Ovary (tissue), 10 donors: ENCODE measurements at places on chromosomes 6 and 20. TPM values are rescaled to one million over a fixed set of nuclear protein-coding genes. Genes with fewer than 3 reads are reported as not detected.

Gene SLC22A2
- polyA plus RNA-seq: 0.20 TPM

- DNase-seq: peak; percentile 18
Observed at GRCh38 chr20:8647961-8648441, 420.9 kb upstream of the PLCB4 start.

Gene RAB32
- polyA plus RNA-seq: 27.7 TPM

DNA sequence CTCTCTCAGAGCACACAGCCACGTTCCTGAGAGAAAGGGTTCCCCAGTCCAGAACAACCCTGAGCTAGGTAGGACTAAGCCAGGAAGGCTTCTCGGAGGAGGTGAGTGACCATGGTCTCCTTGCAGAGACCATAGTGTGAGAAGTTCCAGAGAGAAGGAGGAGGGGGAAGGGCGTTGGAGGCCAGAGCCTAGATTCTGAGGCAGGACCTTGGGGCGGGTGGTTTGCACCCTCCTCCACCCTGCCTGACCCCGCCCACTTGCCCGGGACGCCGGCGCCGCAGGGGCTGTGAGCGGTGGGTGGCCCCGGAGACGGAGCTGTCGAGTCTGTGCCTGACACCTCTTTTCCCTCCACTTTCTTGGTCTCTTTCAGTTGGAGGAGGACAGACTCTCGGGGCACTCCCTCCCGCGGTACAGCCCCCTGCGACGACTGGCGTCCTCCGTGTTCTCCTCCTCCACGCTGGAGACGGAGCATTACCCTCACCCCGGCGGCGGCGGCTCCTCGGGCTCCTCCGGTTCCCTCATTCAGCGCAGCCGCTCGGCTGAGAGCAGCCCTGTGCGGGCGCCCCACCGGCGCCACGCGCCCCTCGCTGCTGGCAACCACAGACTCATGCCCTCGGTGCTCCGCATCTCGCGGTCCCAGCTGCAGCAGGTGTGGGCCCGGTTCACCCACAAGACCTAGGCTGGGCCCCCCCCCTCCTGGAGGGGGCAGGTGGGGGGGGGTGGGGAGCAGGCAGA, 26.2 kb downstream of the TTBK1 start:
- DNase-seq: no peak

Gene CALHM6
- 5.2 TPM for polyA plus RNA-seq

DNA sequence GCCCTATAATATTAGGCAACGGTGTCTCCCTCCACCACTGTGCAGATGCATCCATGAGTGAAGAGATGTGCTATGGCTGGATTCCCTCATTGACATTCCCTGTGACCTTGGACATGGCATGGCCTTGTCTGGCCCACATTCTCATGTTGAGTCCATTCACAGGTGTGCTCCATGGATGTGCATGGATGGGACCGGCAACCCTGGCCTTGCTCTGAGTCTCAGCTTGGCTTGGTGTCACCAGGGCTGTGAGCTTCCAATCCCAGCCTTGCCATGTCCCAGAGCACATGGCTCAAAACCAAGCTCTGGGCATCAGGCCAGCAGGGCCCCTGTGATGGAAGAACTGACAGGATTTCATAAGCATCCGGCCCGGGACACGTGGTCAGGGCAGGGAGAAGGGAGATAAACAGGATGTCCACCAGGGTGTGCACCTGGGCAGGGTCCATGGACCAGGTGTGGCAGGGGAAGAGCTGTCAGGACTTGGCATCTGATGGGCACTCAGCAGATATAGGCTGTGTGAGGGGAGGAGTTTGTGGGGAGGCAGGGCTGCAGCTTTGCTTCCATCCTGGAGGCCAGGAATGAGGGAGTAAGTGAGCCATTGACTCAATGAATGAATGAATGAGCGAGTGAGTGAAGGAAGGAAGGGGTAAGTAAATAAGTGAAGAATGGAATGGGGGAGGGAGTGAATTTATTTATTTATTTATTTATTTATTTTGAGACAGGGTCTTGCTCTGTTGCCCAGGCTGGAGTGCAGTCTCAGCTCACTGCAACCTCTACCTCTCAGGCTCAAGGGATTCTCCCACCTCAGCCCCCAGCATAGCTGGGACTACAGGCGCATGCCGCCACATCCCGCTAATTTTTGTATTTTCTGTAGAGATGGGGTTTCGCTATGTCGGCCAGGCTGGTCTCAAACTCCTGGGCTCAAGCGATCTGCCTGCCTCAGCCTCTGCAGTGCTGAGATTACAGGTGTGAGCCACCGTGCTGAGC, 15.7 kb downstream of the NRSN2 start:
- peak; percentile 34 for DNase-seq

- no peak for DNase-seq
Observed at GRCh38 chr20:24576447-24576846, 107.0 kb downstream of the SYNDIG1 start.

- no peak for DNase-seq
Observed at GRCh38 chr20:10715035-10715434, 41.2 kb upstream of the JAG1 start.

DNA sequence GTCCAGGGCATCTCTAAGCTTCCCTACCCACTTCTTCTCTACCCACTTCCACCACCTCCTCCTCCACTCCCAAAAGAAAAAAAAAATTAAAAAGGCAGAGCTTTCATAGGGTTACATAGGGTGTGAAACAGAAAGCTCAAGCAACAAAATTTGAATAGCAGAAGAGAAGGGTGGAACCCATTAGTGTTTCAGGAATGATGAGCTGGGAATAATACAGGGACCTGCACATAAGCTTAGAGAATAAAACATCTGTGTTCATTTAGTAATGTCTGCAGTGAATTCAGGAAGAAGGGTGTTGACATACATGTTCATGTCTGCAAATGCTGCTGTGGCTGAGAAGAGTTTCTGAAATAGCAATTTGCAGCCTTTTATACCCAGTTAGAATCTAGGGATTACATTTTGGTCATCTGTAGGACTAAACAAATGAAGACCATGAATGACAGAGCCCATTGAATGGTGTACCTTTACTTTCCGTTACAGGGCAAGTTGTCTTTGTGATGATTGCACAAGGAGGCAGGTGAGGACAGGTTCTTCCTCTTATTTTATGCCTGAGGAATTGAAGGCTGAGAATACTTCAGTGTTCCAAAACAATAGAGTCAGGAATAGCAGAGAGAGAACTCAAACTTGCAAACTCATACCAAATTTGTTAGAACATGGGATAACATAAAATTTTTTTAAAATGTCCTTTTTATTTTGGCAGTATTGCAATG, 975.1 kb downstream of the TFAP2A start:
- DNase-seq: no peak

DNA sequence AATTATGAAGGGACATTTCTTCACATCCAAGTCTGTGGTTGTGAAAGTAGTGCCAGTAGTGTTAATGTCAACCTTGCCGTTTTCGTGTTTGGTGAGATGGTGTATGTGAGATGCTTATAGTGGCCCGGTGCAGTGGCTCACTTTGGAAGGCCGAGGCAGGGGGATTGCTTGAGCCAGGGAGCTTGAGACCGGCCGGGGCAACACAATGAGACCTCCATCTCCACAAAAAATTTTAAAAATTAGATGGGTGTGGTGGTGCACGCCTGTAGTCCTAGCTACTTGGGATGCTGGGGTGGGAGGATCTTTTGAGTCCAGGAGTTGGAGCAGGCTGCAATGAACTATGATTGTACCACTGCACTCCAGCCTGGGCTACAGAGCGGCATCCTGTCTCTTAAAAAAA, 37.4 kb downstream of the PNLDC1 start:
- DNase-seq: no peak

Gene NNAT
- polyA plus RNA-seq: 0.69 TPM

Gene TREM2
- 4.1 TPM for polyA plus RNA-seq

- DNase-seq: no peak
Observed at GRCh38 chr20:35502352-35502751, 27.1 kb downstream of the C20orf173 start.

DNA sequence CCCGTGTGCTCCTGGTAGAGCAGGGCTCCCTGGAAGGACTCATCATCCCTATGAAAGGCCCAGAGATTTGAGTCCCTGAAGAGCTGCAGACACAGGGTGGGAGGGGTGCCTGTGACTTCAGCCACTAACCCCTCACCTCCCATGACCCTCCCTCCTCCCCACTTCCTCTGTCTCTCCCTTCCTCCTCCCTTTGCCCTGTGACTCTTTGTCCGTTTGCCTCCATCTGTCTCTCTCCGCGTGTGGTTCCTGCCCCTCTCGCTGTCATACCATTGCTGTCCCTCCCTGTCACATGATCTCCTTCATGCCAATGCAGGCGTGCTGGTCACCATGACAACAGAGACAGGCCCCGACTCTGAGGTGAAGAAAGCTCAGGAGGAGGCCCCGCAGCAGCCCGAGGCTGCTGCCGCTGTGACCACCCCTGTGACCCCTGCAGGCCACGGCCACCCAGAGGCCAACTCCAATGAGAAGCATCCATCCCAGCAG, 19.0 kb downstream of the EPB41L1 start:
- no peak for DNase-seq

Gene GPR6
- not detected for polyA plus RNA-seq

- no peak for DNase-seq
Observed at GRCh38 chr6:1390946-1391799, 1.8 kb downstream of the FOXF2 start.

DNA sequence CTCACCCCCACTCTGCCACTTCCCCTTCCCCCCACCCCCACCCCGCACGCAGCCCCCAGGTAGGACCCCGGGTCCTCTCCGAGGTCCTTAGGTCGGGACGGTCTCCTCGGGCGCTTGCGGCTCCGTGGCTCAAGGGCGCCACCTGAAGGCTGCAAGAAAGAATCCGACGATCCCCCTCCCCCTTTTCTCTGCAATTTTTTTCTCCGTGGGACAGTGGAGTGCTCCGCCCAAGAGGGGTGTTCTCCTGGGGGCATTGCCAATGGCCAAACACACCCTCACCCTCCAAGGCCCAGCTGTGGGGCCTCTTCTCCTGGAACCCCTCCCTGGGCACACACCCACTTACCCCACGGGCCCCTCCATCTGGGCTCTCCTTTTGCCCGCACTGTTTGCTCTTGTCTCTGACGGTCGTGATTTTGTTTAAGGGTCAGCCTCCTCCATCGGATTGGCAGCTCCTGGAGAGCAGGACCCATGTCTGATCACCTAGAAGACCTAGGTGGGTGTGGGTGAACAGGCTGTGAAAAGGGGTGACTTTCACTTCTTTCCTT, 1.1 kb upstream of the TMEM74B start:
- DNase-seq: no peak

- no peak for DNase-seq
Observed at GRCh38 chr6:11767978-11768756, 10.4 kb downstream of the ADTRP start.

DNA sequence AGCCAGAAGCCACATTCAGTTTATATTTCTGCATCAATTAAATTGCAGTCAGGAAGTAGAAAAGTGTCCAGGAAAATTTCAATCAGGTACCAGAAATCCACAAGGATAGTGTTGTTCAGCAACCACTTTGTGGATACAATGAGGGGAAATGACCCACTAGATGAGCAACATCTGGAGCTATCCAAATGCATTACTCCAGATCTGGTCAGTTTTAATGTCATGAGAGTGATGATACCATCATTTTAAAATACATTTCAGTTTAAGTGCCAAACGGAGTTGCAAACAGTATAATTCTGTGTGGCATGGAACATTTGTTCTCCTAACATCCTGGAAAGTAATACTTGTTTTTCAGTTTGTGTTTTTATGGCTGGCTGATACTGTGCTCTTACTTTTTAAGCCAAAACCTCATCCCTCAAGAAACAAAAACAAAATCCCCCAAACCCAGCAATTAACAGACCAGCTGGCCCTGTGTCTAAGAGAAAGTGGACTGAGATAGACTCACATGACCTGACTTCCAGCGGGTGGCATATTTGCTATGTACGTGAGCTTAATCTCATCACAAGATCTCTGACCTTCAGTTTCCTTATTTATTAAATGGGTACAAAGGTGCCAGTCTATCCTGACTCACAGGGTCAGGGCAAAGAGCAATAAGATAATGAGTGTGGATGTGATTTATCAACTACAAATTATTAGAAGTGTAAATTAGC, 58.8 kb upstream of the CNKSR3 start:
- DNase-seq: no peak

DNA sequence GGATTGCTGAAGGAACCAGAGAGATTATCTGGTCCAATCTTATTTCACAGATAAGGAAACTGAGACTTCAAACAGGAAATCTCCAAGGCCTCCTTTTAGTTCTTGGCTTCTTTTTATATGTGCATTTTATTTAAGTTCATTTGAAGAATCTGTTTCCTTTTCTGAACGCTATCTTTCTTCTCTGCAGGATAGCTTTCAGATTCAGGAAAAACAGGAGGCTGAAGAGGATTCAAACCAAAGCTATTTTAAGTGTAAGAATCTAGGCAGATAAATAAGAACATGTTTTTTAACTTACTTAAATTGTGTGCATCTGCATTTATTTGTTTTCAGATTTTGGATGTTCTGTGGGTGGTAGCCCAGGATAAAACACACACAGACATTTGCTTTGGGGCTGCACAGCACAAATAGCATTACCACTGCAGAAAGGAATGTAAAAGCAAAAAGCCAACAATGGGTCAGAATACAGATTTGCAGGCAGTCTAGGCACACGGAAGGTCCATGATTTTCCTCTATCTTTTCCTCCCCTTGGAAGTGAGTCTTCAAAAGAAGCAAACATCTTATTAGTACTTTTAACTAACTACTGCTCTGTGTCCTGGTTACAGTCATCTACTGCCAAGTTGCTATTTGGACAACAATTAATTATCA, 188.8 kb upstream of the TBX18 start:
- no peak for DNase-seq

Gene SLC22A16
- 0.63 TPM for polyA plus RNA-seq

Gene UBD
- 4.2 TPM for polyA plus RNA-seq

DNA sequence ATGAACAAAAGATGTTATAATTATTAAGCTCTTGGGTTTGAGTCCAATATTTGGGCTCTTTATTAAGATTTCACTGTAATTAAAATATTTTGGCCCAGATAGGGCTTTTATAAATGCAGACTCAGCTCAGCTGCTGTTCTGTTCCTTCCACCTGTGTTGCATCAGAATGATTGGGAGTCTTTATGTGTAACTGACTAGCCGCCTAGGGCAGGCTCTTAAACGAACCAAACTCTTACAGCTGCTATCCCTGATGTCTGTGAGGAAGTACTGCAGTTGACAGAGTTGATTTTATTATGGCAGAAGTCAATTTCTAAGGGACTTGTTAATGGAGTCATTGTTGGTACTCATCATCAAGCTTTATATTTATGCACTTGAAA, 144.7 kb downstream of the MYO6 start:
- DNase-seq: no peak

- no peak for DNase-seq
Observed at GRCh38 chr20:31790401-31790800, 28.8 kb upstream of the MYLK2 start.

GRCh38 chr6:34934516-34934915, 45.5 kb downstream of the ANKS1A start:
- DNase-seq: peak; percentile 96

- no peak for DNase-seq
Observed at GRCh38 chr6:167073679-167074274, 49.1 kb upstream of the CCR6 start.

DNA sequence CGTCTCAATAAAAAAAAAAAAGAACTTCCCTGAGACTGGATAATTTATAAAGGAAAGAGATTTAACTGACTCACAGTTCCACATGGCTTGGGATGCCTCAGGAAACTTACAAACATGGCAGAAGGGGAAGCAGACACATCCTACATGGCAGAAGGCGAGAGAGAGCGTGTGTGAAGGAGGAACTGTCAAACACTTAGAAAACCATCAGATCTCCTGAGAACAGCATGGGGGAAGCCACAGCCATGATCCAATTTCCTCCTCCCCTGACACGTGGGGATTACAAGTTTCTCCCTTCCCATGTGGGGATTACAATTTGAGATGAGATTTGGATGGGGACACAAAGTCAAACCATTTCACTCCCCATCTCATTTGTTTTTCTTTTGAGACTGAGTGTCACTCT, 46.6 kb upstream of the TFAP2C start:
- no peak for DNase-seq

- no peak for DNase-seq
Observed at GRCh38 chr6:169559592-169559991, 142.2 kb downstream of the WDR27 start.

GRCh38 chr6:52106994-52107393, 19.6 kb upstream of the PKHD1 start:
- no peak for DNase-seq
